CD4-positive, alpha-beta T cell treated with Interleukin-15 for 1 hour (primary cell): ENCODE measurements at places on chromosomes 16 and 17.

- no peak for DNase-seq
Observed at GRCh38 chr17:15660077-15660476, 24.0 kb downstream of the TRIM16 start.

- no peak for DNase-seq
Observed at GRCh38 chr16:65409510-65409909, 287.6 kb upstream of the CDH11 start.

- DNase-seq = no peak
Observed at GRCh38 chr17:9037736-9038135, 16.4 kb downstream of the NTN1 start.

- no peak for DNase-seq
Observed at GRCh38 chr17:29050176-29050575, 7.2 kb downstream of the PIPOX start.

- no peak for DNase-seq
Observed at GRCh38 chr17:68489919-68490318, 22.3 kb upstream of the PRKAR1A start.

DNA sequence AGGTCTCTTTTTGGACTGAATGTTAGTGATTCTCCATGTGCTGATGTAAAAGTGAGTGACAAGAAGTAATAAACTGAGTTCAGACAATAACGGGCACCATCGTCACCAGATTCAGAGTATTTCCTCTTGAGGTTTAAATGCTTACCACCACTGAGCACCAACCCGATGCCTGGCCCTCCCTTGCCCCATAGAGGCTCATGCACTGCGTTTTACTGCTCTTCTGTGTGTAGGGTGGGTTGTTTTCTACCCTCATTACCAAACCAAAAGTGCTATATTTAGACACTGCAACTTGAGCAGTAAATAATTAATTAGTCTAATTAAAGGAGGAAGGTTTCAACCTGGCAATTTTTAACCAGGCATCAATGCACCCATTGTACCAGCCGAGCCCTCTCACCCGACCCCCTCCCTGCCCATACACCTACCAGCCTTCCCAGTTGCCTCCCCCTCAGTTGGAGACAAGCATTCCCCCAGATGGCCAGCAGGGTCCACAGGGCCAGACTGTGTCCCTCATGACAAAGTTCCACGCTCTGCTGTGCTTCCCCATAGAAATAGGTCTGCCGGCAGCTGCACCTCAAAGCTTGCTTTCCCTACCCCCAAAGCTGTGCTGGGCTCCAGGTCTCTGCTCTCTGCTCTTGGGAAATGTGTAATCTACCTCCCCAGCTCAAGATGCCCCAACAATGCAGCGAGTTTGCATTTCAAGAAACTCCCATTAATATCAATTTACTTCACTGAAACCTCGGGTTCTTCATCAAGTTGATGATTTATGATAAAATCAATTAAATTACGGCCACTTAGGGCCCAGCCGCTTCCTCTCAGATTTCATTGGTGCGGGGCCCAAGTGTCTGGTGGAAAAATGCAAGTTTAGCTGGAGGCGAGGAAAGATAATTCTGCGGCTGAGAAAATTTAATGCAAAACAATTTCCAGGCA lies 16.0 kb downstream of the HOXB4 start:
- DNase-seq = no peak

DNA sequence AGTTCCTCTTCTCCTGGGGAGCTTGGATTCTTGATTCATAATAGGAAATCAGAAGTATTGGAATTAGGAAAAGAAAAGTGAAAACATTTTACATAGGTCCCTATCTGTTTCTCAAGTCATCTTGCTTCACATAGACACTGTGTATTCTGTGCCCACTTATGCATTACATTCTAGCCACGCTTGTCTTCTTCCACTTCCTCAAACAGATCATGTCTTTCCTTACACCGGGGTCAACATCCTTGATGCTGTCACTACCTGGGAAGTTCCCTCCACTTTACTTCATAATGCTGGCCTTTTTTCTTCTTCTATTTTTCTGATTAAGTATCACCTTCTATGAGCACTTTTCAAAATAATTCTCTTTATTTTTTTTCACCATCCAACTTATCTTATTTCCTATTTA lies 606.4 kb upstream of the CDH8 start:
- DNase-seq = no peak

- no peak for DNase-seq
Observed at GRCh38 chr17:13734880-13735279, 133.2 kb upstream of the HS3ST3A1 start.

DNA sequence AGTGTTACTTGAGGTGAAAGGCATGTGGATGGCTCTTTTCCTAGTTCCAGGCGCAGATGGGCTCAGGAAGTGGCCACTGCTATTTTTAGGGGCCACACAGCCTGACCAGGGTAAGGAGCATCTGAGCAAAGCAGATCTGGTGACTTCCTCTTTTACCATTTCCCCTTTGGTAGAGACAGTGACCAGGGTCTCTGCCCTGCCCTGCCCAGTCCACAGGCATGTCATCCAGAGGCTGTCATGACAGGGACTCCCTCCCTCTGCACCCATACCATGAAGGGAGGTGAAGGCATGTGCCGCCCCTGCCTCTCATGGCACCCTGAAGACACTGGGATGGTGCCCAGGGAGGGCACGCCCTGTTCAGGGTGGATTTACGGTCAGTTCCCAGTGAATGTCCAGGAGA lies 2.2 kb downstream of the PLA2G15 start:
- DNase-seq = peak; percentile 35

- peak; percentile 63 for DNase-seq
Observed at GRCh38 chr17:46191322-46192188, 1.7 kb downstream of the KANSL1 start.
